HS-27A (cell line): ENCODE measurements at places on chromosomes 13 and 19.

GRCh38 chr13:50033725-50034124 lies 18.5 kb downstream of the KCNRG start:
- no peak for DNase-seq

DNA sequence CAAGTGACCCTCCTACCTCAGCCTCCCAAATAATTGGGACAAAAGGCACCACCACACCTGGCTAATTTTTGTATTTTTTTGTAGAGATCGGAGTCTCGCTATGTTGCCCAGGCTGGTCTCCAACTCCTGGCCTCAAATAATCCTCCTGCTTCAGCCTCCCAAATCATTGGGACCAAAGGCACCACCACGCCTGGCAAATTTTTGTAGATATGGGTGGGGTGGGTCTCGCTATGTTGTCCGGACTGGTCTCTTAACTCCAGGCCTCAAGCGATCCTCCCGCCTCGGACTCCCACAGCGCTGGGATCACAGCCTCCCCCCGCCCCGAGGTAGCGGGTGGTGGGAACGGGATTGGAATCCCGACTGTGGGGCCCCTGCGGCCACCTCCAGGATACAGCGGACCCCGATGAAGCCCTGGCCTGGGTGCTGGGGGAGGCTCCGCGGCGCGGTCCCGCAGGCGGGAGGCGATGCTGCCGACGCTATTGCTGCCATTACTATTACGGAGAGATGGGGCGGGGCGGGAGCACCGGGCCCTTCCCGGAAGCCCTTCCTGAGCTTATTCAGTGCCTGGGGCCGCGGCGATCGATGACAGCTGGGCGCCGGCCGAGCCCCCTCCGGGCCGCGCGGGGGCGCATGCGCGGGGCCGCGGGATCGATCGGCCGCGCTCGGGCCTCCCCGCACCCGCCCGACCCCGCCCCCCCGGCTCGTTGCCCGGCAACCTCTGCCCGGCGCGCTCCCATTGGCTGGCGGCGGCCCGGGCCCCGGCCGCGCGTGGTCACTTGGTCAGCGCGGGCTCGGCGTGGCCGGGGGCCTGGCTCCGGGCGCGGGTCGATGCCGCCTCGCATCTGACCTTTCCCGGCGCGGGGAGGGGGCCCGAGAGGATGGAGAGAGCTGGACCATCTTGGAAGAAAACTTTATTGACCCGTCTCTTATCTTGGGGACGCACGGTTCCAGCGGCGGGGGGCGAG lies 27.9 kb upstream of the ONECUT3 start:
- no peak for DNase-seq

DNA sequence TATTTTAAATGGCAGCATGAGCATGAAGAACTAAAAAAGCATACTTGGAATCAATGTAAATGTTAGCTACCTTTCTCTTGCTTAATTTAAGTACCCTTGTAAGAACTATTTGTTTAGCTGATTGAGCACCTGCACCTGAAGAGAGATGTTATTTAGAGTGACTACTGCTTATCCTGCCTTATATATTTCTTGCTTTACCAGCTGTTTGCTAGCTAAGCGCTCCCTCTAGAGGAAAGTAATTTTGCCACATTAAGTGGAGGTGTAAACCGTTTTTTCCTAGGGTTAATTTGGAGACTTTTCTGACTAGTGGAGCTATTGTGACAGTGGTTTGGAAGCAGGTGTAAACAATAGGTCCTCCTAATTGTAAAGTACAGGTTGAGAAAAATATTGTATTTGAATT lies 19.4 kb upstream of the PSG2 start:
- DNase-seq: no peak

DNA sequence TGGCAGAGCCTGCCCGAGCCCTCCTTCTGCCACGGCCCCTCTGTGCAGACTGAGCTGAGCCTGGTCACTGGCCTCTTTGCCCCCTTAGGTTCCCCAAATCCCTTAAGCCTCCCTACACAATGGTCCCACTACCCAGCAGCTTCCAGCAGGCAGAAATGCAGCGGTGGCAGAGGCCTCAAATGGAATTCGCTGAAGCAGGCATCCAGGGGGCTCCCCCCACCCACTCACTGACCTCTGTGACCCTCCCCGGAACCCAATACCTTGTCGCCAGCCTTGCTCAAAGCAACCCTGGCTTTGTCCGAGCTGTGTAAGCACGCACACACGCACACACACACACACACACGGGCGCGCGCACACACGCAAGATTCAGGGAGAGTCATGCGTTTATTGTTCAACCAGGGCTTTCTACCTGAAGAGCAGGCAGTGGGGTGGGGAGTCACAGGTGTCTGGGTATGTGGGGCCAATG lies at the start of gene LIM2:
TSS of gene LIM2 (minus strand) at position 51 of the 466 bp plus-strand sequence. CDS start 531 bp downstream, outside the sequence.
- no peak for DNase-seq

DNA sequence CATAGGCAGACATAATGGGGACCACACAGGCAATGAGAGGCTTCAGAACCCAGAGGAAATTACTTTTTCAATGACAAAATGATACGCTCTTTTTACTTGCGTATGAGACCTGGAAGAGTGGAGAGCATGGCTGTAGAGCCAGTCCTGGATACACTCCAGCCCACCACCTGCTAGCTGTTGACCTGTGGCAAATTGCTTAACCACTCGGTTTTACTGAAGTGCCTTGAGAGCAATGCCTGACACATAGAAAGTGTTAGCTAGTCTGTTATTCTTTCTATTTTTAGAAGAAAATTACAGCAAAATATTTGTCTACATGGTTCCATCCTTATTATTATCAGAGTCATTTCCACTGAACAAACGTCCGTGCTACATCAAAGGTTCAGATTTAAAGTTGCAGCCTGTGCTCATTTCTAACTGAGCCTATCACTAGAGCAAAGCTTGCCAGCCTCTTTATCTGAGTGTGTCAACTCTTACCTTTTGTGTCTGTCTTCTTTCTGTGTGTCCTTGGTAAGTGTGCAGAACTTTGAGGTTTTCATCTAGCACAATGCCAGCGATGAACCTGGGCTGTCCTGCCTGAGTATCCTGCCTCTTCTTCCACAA lies 9.6 kb upstream of the GPR183 start:
- no peak for DNase-seq

- no peak for DNase-seq
Measured at GRCh38 chr13:51004111-51004865, 94.7 kb downstream of the RNASEH2B start.

DNA sequence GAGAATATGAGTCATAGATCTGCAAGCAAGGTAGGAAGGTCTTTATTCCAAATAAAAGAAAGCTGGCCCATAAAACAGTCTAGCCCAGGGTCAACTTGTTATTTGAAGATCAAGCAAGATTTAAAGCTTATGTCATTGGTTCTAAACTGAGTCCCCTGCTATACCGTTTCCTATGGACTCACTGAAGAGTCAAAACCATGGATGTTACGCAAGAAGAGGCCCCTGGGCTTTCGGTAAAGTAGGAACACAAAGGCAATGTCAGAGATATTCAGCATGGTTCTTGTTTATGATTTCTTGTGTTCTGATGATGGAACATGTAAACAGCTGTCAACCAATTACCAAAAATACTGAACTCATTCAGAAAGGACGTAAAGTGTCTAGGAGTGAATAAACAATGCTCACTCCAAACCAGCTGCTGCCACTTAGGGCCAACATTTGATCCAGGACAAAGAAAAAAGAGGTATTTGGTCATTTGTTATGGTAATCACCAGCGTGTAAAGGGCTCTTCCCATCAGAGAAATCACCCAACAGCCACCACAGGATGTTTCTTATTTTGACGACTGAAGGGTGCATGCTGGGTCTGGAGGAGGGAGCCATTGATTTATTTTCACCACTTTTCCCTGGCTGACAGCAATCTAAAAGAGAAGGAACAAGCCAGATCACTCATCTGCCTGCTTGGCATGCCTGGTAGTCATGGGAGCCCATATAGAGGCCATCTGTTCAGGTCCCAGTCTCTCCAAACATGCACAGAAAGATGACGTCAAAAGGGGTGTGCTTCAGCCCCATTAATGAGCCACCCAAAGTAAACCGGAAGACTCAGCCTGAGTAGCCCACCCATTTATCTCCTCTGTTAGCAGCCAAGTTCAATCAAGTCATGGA lies 68.3 kb downstream of the FGF14 start:
- no peak for DNase-seq

DNA sequence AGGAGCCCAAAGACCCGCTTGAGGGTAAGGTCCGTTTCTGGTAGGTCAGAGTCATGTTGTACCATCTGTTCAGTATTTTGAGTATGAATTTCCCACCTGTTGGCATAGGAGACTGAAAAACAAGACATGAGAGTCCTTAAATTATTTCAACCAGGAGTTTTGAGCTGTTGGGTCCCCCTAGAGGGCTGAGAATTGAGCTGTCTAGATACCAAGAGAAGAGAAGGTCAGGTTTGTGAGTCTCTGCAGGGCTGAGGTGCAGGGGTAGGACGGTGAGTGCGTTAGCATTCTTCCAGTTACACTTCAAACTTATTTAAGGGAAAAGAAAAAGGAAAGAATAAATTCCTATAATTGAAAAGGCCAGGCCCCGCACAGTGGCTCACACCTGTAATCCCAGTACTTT lies 5.0 kb downstream of the CBLC start:
- DNase-seq: no peak

GRCh38 chr13:113843864-113844556 lies 19.9 kb downstream of the GAS6 start:
- no peak for DNase-seq

DNA sequence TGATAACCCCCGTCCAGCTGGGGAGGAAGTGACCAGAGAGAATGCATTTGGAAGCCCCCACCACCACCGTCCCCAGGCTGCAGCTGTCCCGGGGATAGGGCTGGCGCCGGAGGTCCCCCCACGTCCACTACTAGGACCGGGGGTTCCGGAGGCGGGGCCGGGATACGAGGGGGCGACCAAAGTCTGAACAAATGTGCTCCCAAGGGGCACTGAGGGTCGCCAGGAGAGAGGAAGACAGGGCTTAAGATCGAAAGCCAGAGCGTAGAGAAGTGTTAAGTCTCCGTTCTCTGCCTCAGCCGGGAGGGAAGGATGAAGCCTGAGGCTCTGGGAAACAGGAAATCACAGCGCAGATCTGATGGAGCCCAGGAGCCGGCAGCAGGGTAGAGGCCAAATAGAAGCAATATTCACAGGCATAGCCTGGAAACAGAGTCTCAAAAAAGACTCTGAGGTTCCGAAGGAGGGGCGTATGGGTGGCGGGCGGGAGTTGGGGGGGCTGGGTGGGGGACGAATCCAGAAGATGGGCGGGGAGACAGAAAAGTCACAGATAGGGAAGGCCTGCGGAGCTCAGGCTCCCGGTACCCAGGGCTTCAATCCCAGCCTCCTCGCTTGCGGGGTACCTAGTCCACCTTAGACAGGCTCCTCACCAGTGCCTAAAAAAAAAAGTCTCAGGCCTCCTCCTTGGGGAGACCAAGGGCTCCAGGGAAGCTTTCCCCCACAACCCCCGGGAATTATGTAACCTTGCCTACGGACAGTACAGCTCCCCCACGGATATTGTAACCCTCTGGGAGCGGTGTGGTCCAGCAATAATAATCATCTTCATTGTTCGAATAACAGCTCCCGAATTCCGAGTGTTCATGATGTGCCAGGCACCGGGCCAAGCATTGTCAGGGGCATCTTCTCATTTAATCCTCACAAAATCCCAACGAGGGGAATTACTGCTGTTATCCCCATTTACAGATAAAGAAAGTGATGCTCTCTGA lies 1.1 kb upstream of the ERF start:
- DNase-seq: no peak

DNA sequence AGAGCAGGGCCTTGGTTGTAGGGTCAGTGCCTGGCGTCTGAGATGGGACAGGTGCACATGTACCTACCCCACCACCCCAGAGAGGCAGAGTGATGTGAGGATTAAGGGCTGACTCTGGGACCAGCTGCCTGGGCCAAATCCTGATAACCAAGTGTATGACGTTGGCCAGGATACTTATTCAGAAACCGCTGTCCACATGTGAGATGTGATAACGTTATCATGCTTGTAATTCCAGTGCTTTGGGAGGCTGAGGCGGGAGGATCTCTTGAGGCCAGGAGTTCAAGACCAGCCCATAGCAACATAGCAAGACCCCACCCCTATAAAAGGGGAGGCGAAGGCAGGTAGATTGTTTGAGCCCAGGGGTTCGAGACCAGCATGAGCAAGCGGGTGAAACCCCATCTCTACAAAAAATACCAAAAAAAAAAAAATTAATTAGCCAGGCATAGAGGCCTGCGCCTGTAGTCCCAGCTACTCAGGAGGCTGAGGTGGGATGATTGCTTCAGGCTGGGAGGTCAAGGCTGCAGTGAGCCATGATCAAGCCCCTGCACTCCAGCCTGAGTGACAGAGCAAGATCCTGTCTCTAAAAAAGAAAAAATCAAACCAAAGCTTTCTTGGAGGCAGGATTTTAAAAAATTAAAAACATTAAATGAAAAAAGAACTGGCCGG lies 10.0 kb downstream of the ADGRE5 start:
- no peak for DNase-seq

- no peak for DNase-seq
Measured at GRCh38 chr19:9040131-9040530, 29.9 kb upstream of the MUC16 start.

DNA sequence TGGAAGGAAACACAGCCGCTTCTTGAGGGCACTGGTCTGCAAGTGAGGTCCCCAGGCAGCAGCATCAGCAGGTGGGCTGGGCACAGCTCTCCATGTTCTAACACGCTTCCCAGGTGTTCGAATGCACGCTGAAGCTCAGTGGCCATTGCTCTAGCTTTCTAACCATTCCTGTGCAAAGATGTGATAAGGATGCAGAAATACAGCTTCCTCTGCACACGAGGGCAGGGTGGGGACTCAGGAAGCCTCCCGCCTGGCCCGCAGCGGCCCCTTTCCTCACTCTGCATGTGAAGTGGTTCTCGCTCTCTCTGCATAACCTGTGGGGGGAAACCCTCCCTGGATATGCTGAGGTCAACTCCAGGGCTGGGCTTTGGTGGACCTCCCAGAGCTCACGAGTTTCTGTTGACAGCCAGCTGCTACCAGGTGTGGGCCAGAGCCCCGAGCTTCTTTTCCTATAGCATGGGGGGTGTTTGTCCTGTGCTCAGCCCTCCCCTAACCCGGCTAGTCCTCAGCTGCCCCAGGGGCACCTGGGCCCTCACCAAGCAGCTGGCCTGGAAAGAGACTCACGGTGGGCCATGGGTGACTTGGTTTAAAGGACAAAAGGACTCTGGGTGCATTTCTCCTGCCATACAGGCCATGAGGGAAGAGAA lies 168.2 kb downstream of the TEX29 start:
- DNase-seq: no peak

DNA sequence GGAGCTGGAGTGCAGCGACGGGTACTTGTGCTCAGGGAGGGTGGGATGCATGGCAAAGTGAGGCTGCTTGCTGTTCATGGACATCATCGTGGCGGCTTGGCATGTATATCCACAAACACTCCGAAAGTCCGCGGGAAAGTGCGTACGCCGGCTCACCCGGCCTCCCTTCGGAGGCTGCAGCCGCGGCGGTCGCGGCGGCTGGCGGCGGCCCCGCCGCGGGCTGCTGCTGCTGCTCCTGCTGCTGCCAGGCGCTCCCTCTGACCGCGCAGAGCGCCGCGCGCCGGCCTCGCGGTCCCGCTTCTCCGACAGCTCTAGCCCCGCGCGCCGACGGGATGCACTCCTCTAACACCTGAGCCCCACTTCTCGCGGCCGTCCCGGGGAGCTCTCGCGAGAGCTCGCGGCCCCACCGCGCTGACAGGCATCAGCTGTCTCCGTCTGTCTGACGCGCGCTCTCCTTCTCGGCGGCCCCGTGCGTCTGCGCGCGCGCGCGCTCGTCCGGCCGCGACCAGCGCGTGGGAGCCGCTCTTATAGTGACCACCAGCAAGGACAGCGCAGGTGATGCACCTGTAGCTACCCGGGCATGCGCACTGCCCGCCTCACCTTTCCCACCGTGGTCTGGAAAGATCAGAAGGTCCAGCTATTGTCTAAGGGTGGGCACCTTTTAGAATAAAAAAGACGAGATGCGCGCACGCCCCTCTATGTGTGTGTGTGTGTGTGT lies at the start of gene POU4F1:
TSS of gene POU4F1 (minus strand) at position 313 of the 718 bp plus-strand sequence. CDS start at position 87, 226 bp downstream.
- no peak for DNase-seq
